ENCODE measurements at places on chromosomes 6 and 20.
A peak's percentile ranks its signal among the peaks of the same experiment; 100 is the strongest.

- no peak for DNase-seq
Measured at GRCh38 chr6:108648191-108648590, 87.5 kb downstream of the FOXO3 start.

GRCh38 chr20:51419646-51420045 lies 122.9 kb downstream of the NFATC2 start:
- DNase-seq, result no peak

DNA sequence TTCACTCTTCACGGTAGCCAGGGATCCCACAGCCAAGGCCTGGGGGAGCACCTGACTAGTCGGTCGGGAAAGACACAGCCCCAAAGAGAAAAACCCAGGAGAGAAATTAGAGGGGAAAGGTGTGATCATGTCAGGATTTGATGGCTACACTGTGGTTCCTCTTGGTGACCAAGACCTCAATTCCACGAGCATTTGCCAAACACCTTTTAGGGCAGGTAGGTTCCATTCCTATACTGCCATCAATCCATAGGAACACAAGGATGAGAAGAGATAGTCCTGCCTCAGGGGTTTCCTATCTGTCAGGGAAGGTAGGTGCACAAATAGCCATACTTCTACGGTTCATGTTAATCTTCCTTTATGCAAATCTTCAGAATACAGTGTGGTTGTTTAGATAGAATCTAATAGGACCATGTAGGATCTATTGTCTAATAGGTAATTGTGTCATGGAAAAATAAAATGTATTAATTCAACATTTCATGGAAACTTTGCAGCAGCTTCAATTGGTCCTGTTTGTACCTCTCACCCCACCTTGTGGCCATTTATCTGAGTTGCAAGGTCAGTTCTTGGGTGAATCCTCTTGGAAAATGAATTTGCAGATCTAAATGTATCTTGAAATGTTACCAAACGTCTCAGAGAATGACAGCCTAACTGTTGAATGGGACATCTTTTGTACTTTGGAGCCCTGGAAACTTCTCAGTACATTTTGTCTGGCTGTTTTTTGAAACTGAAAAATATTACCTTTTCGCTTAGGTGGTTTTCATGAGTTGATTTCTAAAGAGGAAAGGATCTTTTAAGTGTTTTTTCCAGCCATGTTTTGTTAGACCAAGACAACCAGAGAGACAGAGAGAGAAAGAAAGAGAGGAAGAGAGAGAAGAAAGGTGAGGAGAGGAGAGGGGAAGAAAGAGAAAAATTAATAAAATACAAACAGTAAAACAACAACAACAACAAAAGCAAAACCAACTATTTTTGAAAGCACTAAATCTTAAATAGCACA lies 33.7 kb upstream of the IYD start:
- no peak for DNase-seq

- DNase-seq, result no peak
Measured at GRCh38 chr6:135052939-135053338, 1.7 kb downstream of the HBS1L start.

DNA sequence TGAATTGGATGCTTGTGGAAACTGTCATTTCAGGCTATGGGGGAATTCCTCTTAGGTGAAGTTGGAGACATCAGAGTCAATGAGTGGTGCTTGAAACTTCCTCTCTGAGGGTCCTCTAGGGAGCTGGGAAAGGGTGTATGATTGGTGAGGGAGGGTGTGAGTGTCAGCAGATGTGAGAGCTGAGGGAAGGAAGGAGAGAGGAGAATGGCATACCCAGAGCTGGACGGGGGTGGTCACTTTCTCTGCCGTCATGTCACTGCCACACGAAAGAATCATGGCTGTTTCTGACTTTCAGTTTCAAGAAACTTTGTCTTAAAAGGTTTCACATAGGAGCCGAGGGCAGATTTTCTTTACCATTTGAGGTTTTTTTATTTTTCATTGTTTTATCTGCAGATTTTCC lies 50.3 kb downstream of the DEK start:
- DNase-seq, result no peak

DNA sequence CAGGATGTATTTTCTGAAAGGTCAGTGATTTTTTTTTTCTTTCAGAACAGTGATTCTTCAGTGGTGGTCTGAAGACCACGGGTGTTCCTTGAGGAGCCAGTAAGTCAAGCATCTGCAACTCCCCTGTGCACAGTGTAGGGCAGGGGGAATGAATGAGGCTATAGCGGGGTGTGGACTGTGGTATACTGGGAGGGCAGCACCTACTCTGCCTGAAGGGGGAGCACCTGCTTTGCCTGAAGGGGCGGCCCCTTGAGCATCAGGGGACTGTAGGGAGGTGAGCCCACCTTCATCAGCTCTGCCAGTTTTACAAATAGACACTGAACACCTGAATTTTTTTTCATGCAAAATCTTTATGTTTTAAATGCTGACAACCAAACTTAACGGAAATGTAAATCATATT lies 77.5 kb upstream of the RIPOR2 start:
- no peak for DNase-seq

- no peak for DNase-seq
Measured at GRCh38 chr6:13764996-13765395, 49.4 kb downstream of the MCUR1 start.

DNA sequence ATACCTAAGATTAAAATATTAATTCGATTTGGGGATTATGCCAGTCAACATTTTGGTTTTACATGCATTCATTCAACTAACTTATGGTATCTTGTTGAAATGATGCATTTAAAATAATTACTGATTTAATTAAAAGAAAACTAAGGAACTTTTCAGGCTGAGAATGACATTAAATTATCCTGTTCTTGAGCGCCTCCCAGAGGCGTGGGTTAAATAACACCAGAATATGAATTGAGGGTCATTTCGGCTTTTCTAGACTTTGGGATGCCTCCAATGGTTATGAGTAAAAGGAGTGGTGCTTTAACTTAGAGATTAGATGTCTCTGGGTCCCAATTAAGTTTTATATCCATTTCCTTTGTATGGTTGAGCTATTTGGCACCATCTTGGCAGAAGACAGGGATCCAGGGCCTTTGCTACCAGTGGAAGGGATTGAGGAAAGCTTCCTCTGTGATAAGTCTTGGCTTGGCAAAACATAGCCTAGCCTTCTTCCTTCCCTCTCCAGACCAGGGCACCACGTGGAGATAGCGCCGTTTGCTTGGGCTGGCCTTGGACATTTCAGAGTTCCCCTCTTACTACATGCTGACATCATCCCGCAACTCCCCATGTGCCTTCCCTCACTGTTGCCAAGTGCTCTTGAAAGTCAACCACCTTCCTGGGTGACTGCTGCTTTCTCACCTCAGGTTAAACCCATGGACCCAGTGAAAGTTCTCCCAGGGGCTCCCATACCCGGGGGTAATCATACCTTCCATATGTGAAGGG lies 28.7 kb downstream of the GNAS start:
- DNase-seq, result no peak

DNA sequence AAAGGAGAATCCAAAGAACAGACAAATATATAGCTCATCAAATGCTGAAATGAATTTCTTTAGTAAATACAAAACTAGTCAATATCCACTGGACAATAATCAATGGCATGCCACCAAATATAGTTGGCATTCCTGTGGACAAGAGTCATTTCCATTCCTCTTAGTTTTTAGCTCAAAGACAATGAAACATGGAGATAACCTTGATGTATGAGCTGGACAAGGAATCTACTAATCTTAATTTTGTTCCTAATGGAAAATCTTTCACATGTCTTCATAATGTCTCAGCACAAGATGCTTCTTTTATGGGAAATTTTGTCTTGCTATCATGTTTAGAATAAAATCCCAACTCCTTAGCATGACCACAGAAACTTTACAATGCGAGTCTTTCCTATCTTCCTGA lies 87.8 kb downstream of the PFDN4 start:
- no peak for DNase-seq

DNA sequence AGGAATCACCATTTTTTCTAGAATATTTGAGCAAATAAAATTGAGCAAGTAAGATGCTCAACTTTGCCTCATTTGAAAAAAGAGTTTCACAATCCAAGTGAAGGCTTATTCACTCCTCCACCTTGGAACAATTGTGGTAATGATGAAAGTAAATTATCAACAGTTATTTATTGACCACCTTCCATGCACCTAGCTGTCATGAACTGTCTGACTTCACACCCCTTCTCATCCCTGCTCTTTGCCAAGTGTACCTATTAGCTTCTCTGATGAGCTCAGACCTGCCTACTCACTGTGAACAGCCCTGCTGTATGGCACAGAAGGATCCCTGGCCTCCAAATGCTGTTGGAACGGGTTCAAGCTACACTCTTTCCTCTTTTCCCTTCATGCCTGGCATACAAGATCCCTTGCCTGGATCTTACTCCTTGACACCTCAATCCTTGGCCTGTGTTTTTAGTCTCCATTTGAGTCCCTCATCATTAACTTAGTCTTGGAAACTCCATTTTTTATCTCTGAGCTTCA lies 99.0 kb upstream of the PREP start:
- no peak for DNase-seq

DNA sequence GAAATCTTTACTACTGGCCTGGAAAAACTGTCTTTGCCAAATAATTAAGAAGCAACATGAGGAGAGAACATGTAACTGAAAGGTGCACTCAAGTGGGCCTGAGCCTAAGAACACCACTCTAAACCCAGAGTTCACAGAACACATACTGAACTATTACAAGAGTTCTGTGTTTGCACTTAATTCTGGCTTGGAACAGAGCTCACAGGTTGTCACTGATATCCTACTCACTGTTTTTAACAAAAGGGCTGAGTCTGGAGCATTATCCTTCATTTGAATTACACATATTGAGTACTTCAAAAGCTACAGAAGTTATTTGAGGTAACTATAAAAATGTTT lies 164.7 kb downstream of the OGFRL1 start:
- DNase-seq, result no peak

DNA sequence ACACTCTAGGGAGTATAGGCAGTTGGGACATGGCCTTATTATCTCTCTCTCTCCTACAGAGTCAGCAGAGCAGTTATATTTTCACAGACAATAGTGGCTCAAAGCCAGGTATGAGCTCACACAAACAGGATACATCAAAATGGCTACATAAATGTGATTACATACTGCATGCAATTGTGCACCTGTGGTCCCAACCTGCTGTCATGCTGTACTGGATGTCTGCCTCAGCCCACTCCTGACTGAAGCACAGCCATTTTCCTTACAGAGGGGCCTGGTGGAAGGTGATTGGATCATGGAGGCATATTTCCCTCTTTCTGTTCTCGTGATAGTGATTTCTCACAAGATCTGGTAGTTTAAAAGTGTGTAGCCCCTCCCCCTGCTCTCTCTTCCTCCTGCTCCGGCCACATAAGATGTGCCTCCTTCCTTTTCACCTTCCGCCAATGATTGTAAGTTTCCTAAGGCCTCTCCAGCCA lies 37.0 kb upstream of the SAMHD1 start:
- no peak for DNase-seq

DNA sequence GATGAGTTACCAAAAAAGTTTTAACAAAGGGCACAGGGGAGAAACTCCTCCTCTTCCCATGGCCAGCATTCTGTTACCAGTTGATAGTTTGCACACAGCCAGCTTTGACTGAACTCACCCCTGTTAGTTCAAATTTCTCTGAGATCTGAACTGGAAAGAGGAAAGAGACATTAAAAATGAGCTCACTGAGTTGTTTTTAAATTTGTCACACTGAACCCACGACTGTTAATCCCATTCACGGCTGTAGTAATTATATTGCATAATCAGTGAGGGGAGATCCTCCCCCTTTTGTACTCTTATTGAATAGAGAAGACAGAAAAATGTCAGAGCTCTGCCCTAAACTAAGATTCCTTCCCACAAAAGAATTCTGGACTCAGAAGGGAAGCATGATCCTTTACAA lies 17.5 kb upstream of the DSP start:
- no peak for DNase-seq

DNA sequence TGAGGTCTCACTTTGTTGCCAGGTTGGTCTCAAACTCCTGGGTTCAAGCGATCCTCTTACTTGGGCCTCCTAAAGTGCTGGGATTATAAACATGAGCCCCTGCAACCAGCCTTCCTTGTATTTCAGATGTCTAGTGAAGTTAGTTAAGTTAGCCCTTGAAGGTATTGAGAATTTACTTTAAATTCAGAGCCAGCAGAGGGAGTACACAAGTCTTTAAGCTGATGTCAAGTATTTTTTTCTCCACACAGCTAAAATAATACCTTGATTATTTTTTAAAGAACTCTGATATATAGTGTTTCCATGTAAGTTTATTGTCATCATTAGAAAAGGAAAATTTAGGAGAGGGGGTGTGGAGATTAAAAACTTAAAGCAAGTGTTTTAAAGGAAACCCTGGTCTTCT lies 9.8 kb downstream of the FOXO3 start:
- DNase-seq, result no peak

DNA sequence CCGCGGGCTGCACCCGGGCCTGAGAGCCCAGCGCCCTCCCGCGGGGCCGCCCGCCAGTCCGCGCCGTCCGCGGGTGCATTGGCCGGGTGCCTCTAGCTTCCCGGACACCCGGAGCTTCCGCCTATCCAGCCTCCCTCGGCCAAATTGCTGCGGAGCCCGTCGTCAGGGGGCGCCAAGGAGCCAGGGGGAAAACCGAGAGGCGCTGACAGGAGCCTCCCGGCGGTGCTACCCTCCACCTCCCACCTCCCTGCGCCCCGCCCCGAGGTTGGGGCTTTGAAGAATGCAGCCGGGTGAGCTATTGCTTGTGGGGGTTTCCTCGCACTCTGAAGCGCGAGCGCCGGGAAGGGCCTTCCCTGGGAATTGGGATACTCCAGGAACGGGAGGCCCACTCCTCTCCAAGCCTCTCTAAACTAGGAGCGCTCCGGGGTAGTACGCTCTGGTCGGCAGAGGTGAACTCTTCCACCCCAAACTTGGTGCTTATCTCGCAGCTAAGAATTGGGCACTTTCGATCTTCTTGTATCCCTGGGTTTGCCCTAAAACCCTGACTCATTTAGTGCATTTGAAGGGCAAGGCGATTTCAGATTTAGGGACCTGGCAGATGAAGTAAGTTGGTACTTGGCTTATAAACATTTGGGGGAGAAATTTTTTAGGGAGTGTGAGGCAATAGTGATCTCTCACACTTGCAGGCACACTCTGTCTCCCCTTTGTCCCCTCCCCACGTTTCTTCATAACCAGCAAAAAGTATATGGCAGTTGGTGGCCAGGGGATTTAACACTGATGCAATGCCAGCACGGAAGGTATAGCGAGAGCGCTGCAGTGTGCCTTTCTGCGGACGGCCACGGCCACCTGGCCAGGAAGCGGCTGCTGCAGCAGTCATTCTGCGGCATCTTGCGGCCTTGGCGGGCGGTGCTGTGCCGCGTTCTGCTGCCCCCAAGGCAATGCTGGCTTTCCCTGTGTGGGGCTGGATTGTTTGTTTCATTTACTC lies 556 bp downstream of the BEND6 start:
- peak; percentile 21 for DNase-seq

- no peak for DNase-seq
Measured at GRCh38 chr6:55474382-55474781, 104.6 kb downstream of the HMGCLL1 start.

GRCh38 chr6:98832284-98833056 lies 1.9 kb upstream of the POU3F2 start:
- DNase-seq, result no peak

GRCh38 chr20:32971703-32972161 lies 32.5 kb downstream of the SUN5 start:
- DNase-seq, result no peak

All from stimulated activated CD8-positive, alpha-beta memory T cell treated with anti-CD3 and anti-CD28 coated beads, Interleukin-4, amount 100 ng/mL, for 4 hours (primary cell).